GM12878 (cell line): ENCODE measurements at places on chromosomes 4 and X. TPM values are rescaled to one million over a fixed set of nuclear protein-coding genes. Genes with fewer than 3 reads are reported as not detected.

The TASL gene
- 11.8 and 12.4 TPM in 2 replicates for total RNA-seq

The P2RY4 gene
- total RNA-seq = 0.13 TPM in 1 of 2 replicates, not detected in the other

The CCNQ gene
- 20.5 and 24.8 TPM in 2 replicates for total RNA-seq

The SMIM14 gene
- total RNA-seq = 182 and 190 TPM in 2 replicates

The ZNF711 gene
- 2.0 TPM in 2 replicates for total RNA-seq

The BEX5 gene
- 0.64 TPM in 1 of 2 replicates, not detected in the other for total RNA-seq

The SLC34A2 gene
- total RNA-seq = 0.59 and 1.3 TPM in 2 replicates

The C4orf36 gene
- total RNA-seq = 1.4 and 2.3 TPM in 2 replicates

The VEGFC gene
- total RNA-seq = not detected in 2 replicates

The BLOC1S4 gene
- total RNA-seq = 18.0 and 20.4 TPM in 2 replicates

The EXOC1L gene
- not detected in 2 replicates for total RNA-seq
